Natural killer cell treated with Interleukin-12 subunit alpha and Interleukin-12 subunit beta and Interleukin-15 and Interleukin-18, amount 100 ng/mL, for 72 hours (primary cell): ENCODE measurements at places on chromosomes 2 and 18. TPM values are rescaled to one million over a fixed set of nuclear protein-coding genes. Genes with fewer than 3 reads are reported as not detected.

- no peak for DNase-seq
Measured at GRCh38 chr2:179021258-179021657, 28.7 kb downstream of the CCDC141 start.

Gene ABCG5
- not detected for total RNA-seq

Gene VSNL1
- not detected for total RNA-seq

DNA sequence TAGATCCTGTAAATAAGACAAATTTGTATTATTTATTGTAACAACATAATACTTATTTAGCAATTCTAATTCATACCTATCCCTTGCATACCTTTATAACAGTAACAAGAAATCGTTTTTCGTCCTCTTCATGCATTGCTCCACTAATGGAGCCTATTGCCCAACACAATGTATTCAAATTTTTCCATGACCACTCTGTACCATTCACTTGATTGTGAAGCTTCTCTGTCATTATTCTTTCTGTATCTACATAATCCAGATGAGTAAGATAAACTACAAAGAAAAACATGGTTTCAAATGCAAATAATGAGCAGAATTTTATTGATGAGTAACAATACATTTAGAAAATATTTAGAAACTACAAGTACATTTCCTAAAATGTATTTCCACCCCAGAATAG, 21.6 kb upstream of the USP34 start:
- DNase-seq: no peak

GRCh38 chr18:48666613-48667012, 127.8 kb downstream of the CTIF start:
- DNase-seq: no peak

DNA sequence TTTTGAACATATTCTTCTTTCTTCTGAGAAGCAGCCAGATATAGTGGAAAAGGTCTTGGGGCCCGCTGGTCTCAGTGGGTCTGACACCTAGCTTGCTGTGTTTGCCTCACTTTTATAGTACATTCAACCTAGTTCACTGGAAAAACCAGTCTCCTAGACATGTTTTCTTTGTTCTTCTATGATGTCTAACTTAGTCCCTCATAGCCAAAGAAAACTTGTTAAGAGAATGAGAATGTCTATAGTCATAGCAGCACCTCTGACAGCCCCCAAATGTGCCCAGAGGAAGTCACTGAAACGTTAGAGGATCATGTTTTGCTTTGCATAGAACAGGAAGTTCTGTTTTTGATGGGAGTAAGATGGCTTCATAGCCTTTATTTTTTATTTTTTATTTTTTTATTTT, 40.3 kb downstream of the TNFRSF11A start:
- DNase-seq: no peak

Gene TMEFF2
- not detected for total RNA-seq
